ENCODE measurements at places on chromosomes 16 and 17.

GRCh38 chr17:13698832-13699231 is 97.1 kb upstream of the HS3ST3A1 start:
- no peak for DNase-seq

DNA sequence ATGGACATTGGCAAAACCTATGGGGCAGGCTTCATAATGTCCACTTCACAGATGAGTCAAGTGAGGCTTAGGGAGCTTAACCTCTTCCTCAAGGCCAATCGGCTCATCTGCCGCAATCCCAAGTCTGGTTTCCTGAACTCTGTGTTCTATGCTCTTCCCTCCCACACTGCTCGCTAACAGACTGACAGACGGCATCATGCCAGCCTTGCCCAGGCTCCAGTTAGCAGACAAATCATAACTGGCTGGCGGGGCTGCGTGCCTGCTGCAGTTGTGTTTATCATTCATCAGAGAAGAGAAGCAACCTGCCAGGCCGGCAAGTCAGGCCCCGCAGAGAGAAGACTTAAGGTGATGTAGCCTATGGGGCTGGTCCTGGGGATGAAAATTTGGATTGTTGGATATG is 216.2 kb upstream of the ASIC2 start:
- no peak for DNase-seq

DNA sequence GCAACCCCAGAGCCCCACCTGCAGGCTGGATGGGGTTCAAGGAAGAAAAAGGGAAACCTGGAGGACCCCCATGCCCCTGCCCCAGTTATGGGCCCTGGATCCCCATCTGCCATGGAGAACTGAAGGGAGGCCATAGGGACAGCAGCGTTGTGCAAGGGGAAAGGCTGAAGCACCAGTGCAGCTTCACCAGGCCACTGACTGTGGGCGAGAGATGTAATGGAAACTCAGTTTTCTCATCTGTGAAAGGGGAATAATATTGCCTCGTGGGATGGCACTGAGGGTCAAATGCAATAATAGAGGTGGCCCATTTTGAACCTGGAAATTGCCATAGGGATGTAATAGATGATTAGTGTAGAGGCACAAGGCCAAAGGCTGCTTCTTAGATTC is 9.9 kb upstream of the TSPOAP1 start:
- no peak for DNase-seq

- no peak for DNase-seq
Measured at GRCh38 chr16:11675561-11676511, 7.6 kb downstream of the SNN start.

GRCh38 chr16:6362321-6362720 is 970.3 kb upstream of the RBFOX1 start:
- DNase-seq: no peak

GRCh38 chr16:85312642-85313525 is 200.6 kb upstream of the CIBAR2 start:
- peak; percentile 54 for DNase-seq

- no peak for DNase-seq
Measured at GRCh38 chr16:23283571-23283970, 18.5 kb upstream of the SCNN1B start.

GRCh38 chr17:40482722-40483121 is 18.7 kb downstream of the TNS4 start:
- no peak for DNase-seq

DNA sequence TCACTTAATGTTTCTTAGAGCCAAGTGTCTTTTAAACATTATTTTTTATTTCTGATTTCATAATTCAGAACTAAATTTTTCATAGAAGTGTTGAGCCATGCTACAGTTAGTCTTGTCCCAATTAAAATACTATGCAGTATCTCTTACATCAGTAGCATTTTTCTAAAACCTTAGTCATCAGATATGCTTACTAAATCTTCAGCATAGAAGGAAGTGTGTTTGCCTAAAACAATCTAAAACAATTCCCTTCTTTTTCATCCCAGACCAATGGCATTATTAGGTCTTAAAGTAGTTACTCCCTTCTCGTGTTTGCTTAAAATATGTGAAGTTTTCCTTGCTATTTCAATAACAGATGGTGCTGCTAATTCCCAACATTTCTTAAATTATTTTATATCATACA is 13.6 kb upstream of the BCAS3 start:
- no peak for DNase-seq

DNA sequence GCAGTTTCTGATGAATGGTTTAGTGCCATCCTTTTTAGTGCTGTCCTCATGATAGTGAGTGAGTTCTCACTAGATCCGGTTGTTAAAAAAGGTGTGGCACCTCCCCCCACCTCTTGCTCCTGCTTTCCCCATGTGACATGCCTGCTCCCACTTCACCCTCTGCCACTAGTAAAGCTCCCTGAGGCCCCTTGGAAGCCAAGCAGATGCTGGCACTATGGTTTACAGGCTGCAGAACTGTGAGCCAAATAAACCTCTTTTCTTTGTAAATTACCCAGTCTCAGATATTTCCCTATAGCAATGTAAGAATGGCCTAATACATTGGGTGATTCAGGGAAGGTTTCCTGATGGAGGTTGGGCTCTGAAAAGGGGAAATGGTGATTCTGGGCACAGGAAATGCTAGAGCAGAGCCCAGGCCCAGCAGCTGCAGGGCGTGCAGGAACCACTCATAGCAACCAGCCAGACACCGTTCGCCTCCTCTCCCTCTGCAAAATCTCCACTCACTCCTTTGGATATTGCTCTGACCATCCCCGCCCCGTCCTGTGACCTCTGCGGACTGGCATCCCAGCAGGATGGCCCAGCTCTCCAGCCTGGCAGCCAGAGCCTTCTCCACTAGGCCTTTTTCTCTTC is 2.6 kb upstream of the ADORA2B start:
- DNase-seq: no peak

DNA sequence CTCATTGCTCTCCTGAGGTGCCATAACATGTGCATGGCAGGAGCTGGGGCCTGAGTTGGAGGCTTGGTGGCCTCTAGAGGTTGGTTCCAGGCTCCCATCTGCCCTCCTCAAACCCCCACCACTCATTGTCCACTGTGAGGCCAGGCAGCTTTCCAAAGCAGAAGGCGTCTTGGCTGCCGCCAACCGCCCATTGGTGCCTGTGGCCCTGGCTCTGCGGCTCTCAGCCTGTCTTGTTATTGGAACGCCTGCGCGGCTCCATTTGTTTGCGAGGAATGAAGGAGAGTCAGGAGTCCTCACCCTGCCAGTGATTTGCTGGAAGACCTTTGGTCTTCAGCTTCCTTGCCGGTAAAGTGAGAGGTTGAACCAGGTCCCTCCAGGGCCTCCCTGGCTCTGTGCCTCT is 43.6 kb downstream of the OR1D5 start:
- DNase-seq: no peak

- no peak for DNase-seq
Measured at GRCh38 chr16:72517154-72517553, 345.2 kb upstream of the PMFBP1 start.

DNA sequence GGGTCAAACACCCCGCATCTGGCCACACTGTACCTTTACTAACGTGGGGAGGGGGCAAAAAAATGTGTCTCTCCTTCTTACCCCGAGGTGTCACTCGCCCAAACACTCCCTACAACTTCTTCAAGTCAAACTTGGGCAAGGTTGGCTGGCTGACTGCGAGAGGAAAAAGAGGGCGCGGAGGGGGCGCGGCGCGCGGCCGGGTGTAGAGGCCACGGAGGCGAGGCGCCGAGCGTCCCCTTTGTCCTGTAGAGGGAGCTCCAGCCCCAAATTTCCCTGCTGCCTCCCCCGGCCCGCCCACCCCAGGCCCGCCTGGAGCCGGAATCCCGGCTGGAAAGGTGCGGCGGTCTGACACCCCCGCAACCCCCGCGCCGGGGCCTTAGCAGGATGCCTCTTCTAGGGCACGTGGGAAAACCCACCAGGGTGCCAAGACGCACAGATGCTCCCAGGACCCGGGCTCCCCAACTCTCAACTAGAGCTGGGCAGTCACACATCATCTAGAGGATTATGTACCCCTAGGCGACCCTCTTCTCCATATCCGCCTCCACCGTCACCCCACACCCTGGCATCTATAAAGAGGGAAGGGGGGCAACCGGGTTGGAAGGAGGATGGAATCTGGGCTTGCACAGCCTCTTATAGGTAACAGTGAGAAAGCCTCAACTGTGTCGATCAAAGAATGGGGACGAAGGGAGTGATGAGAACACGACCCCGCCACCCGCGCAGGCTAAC is 4.2 kb downstream of the IRX3 start:
- DNase-seq: peak; percentile 41

- no peak for DNase-seq
Measured at GRCh38 chr17:75945211-75945610, 4.4 kb upstream of the FBF1 start.

- DNase-seq: no peak
Measured at GRCh38 chr17:58501451-58501850, 13.0 kb downstream of the MTMR4 start.

DNA sequence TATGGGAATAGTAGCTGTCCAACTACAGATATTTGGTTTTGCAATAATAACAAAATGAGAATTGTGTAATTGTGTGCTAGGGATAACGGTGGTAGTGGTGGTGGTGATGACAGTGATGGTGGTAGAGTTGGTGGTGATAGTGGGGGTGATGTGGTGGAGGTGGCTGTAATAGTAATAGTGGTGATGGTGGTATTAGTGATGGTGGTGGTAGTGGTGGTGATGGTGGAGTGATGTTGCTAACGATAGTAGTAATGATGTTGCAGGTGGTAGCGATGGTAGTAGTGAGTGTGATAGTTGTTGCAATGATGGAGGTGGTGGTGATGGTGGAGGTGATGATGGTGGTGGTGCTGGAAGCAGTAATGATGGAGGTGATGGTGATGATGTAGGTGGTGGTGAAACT is 94.4 kb downstream of the HS3ST3B1 start:
- no peak for DNase-seq

DNA sequence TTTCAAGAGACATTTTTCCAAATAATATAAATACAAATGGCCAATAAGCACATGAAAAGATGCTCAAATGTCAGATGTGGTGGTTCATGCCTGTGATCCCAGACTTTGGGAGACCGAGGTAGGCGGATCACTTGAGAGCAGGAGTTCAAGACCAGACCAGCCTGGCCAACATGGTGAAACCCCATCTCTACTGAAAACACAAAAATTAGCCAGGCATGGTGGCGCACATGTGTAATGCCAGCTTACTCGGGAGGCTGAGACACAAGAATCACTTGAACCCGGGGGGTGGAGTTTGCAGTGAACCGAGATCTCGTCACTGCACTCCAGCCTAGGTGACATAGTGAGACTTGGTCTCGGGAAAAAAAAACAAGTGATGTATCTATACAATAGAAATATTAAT is 2.9 kb upstream of the GALK1 start:
- DNase-seq: no peak

DNA sequence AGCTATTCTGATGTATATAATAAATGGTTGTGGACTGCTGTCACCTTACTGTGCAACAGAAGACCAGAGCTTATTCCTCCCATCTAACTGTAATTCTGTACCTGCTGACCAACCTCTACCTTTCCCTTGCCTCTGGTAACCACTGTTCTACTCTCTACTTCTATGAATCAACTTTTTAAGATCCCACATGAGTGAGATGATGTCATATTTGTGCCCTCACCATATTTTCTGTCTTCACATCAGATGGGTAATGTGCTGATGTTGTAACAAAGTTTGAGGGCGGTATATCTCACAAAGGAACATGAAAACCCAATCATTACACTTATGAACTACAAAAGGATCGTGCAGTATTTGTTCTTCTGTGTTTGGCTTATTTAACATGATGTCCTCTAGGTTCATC is 16.8 kb downstream of the BRD7 start:
- DNase-seq: no peak

DNA sequence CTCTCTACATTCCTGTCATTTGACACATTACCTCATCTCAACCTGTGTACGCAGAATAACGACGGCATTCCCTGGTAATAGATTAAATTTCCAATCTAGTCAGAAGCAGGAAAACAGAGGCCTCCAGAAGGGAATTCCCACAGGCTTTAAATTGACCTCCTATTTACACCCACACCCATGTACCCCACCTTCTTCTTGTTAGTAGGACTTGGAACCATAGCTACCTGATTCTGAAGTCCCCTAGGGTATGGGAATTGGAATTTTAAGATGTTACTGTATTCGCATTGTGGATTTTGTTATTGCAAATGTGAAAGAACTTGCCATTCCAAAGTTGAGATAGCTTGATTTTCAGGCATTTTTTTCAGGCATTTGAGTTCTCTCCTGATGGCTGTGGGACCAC is 377.5 kb upstream of the DYNLRB2 start:
- DNase-seq: no peak

GRCh38 chr17:27318633-27319032 is 24.7 kb downstream of the WSB1 start:
- DNase-seq: no peak

DNA sequence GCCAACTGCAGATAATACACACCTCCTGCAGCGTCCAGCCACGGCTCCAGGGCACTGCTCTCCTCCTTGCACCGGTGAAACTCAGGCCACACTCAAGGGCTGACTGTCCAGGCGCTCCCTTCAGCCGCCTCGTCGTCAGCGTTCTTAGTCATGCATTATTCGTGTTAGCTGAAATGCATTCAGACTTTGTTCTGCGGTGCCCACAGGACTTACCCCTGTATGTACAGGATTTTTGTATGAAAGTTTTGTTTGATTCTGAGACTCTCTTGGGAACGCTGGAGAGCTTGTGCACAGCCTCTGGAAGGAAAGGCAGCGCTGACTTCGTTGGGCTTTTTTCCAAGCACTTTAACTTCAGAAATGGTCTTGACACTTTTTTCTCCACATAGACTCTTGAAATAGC is 22.1 kb downstream of the CIBAR2 start:
- DNase-seq: no peak

DNA sequence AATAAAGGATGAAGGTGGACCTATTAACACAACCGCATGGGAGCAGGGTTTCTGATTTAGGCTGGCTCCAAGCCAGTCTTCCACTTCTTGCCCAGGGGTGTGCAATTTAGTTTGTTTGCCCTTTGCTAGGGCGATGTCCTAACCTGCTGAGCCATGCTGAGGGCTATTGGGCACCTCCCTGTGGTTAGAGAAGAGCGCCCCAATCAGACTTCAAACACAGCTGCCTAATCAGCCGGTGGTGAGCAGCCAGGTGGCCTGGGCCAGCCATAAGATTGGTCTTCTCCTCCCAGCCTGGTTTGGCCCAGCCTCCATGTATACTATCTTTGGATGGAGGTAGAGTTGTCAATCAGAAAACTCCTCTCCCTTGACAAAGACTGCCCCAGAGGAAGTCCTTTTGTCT is 15.7 kb downstream of the TMEM94 start:
- no peak for DNase-seq

- DNase-seq: no peak
Measured at GRCh38 chr17:57366177-57366557, 109.8 kb downstream of the MSI2 start.

- no peak for DNase-seq
Measured at GRCh38 chr16:83808573-83809014, 816 bp downstream of the HSBP1 start.

GRCh38 chr16:58124601-58124915 is 4.6 kb downstream of the CFAP20 start:
- DNase-seq: peak; percentile 39
